ENCODE measurements at places on chromosomes 11 and 22.

DNA sequence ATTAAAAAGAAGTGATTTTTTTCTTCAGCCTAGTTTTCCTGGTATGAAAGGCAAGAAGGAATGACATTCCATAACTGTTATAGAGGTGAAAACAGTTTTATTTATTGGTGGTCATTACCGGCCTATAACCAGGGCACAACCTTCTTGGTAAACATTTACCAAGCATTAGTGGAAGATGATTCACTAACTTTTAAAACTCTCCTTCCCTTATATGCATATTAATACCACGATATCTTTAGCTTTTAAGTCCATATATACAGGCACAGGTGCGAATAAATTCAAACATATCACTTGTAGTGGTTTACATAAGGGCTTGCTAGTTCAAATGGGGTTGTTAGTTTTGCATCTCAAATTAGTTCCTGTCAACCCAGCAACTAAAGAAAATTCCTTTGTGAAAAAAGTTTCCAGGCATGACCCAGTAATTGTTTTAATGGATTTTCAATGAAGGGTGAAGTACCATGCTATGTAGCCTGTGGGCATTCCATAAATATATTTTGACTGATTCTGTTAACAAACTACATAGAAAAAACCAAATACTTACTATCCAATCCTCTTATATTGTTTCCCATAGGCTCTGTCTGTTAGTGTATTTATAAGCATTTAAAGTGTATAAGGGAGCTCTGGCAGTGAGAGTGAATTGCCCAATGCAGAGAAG lies 30.6 kb upstream of the ROBO3 start:
- no peak for DNase-seq

DNA sequence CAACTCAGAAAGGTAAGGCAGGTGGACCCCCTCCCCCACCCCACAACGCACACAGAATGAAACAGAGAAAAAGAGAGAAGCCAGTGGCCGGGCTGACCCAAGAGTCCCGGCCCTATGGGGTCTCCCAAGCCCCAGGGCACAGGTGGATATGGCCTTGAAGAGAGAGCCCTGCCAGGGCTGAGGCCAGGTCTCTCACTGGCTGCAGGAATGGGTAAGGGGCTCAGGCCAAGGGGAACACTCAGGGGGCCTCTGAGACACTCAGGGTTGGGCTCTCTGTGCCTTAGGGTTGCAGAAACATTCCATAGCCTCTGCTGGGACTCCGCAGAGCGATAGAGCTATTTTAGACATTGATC lies 98.0 kb downstream of the PDE2A start:
- DNase-seq = no peak

DNA sequence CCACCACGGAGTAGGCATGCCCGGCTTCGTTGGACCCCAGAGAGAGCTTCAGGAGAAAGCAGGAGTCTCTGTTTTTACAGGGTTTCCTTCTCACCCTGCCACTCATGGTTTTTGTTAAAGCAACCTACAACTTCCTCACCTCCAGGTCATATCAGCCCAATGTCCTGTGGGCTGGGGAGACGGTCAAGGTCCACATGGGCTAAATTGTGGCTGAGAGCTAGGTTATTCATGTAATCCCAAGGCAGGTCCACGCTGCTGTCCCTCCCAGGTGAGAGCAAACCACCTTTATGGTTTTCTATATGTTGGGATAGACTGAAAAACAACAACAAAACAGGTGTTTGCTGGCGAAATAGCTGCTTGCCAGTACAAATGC lies 19.5 kb downstream of the TSPAN32 start:
- no peak for DNase-seq

GRCh38 chr11:26228778-26229177 lies 103.2 kb upstream of the ANO3 start:
- no peak for DNase-seq

GRCh38 chr11:79186669-79187068 lies 254.2 kb downstream of the TENM4 start:
- no peak for DNase-seq

DNA sequence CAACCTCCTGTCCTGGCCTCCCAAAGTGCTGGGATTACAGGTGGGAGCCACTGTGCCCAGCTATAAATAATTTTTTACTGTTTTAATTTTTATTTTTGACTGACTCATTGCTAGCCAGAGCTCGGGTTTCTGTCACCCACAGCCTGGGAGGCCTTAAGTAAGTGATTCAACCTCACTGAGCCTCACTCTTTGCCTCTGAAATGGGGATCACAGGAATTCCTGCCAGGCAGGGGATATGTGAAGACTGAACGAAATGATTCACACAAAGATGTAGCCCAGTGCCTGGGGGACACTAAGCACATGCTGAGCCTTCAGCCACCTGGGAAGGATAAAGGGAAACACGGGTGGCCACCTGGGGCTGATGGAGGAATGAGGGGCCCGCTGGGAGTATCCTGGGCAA lies 3.8 kb upstream of the LRRC74B start:
- no peak for DNase-seq

GRCh38 chr11:88340366-88340935 lies 2.9 kb upstream of the CTSC start:
- no peak for DNase-seq

Data from stimulated activated CD4-positive, alpha-beta T cell treated with anti-CD3 and anti-CD28 coated beads, Interleukin-1b, Interleukin-23, amount 100 ng/mL, for 48 hours (primary cell).